ENCODE measurements at places on chromosomes 7 and 10. TPM values are rescaled to one million over a fixed set of nuclear protein-coding genes. Genes with fewer than 3 reads are reported as not detected.

GRCh38 chr10:22626784-22627183 lies 87.6 kb downstream of the PIP4K2A start:
- DNase-seq, result peak; percentile 25

DNA sequence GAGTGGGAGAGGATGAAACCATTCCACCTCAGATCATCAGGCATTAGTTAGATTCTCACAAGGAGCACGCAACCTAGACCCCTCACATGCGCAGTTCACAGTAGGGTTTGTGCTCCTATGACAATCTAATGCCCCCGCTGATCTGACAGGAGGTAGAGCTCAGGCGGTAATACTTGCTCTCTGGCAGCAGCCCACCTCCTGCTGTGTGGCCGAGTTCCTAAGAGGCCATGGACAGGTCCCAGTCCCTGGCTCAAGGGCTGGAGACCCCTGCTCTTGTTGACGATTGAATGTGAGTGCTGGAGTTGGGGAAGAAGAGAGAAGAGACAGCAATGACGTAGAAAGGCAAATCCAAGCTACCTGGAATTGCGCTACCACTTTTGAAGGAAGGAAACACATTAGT lies 267.2 kb downstream of the TFEC start:
- no peak for DNase-seq

DNA sequence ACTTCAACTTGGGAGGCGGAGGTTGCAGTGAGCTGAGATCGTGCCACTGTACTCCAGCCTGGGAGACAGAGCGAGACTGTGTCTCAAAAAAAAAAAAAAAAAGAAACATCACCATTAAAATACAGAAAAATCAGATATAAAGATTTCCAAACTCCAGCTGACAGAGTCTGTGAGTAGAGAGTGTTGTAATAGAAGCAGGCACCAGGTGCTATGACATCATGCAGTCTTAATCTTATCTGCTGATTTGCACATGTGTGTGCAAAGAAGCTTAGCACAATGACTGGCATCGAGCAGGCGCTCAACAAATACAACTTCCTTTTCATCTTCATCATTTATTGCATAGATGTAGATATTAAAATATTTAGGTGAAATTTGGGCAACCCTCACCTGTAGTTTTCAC lies 92.2 kb downstream of the PRKCQ start:
- DNase-seq, result no peak

DNA sequence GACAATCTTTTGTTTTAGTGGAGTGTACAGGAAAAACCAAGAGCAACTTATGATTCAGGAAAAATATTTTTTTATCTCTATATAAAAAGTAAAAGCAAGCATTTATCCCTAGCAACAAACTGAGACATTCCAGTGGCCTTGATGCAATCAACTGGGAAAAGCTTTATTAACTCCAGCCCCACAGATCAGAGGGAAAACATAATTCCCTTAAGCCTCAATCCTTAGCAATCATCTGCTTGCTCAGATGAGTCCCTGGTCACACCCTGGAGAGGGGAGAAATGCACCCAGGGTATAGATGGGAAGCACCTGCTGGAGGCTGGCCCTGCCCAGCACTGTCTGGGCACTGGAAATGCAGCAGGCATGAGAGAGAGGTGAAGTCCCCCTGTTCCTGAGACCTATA lies 636.6 kb downstream of the TNS3 start:
- DNase-seq, result peak; percentile 3

DNA sequence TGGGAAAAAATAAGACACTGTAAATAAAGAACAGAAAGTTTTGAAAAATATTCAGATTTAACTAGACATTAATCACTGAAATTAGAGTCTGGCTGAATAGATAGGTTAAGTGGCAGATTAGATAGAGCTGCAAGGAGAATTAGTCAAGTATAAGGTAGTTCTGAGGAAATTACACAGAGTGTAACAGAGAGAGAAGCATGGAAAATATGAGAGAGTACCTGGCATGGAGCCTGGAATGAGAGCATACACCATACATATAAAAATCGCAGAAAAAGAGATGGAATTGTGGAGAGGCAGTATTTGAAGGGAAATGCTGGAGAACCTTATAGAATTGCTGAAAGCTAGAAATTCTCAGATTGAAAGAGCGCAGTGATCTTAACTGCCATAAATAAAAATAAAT lies 46.9 kb downstream of the ZNRF2 start:
- peak; percentile 40 for DNase-seq

DNA sequence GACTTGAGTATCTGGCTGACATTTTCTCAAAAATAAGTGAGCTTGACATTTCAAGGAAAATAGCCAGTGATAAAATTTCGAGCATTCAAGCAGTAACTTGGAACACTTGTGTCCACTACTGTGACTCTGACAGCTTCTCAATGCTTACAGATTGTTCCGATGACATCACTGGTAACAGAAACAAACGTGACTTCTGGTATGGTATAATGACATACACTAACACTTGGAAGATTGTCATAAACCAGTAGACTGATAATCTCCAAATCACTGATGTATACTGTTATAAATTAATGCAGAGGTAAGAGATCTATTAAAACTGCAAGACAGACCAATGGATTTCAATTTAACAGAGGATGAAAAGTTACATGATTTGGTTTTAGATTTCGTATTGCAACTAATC lies 6.5 kb downstream of the MINDY3 start:
- no peak for DNase-seq

DNA sequence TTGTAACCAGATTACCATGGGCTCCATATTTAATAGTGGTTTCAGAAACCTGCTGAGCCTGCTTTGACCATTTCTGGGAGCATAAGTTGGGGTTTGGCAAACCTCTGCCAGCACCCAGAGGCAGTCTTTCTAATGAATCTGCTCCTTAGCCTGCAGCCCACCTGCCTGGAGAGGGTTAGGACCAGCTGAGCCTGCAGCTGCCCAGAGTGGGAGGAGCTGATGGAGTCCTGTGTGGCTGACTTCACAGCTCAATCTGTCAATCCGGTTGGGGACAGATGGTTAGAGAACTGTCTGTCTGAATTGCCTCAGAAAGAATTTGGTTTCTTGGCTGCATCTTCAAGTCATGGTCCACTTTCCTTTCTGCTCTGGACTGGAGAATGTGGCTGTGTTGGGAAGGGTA lies 444.6 kb downstream of the NRG3 start:
- no peak for DNase-seq

- DNase-seq, result no peak
Measured at GRCh38 chr7:41052736-41053135, 650.2 kb downstream of the INHBA start.

GRCh38 chr7:114986190-114987180 lies 64.6 kb downstream of the MDFIC start:
- peak; percentile 74 for DNase-seq

DNA sequence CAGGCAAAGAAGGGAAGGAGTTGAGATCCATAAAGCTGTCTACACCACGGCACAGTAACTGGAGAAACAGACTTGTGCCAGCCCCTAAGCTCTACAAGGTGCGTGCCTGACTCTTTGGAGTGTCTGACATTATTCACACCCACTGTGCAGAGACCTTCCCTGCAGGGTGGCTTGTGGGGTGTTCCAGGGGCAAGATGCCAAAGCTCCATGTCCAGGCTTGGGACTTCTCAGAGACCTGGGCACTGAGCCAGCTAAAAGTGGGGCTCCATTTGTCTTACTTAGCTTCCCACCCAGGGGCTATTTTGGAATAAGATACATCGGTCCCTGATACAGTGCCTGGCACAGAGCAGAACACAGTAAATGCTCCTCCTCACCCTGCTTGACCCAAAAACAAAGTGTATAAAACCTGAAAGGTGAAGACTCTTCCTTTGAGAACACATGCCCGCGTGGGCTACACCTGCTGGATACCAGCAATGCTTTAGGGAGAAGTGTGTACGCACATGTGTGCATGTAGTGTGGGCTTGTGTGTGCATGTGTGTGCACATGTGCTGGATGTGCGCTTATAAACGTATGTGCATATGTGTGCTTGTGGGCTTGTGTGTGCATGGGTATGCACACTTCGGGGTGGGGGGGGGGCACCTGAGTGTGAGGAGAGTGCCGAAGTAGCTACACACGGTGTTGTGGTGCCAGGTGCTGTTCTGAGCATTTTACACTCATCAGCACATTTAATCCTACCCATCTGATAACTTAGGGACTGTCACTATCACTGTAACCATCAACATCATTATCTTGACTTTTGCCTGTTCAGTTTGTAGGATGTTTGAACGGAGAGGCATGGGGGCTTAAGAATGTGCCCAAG lies 143.0 kb downstream of the ARHGAP22 start:
- DNase-seq, result no peak

DNA sequence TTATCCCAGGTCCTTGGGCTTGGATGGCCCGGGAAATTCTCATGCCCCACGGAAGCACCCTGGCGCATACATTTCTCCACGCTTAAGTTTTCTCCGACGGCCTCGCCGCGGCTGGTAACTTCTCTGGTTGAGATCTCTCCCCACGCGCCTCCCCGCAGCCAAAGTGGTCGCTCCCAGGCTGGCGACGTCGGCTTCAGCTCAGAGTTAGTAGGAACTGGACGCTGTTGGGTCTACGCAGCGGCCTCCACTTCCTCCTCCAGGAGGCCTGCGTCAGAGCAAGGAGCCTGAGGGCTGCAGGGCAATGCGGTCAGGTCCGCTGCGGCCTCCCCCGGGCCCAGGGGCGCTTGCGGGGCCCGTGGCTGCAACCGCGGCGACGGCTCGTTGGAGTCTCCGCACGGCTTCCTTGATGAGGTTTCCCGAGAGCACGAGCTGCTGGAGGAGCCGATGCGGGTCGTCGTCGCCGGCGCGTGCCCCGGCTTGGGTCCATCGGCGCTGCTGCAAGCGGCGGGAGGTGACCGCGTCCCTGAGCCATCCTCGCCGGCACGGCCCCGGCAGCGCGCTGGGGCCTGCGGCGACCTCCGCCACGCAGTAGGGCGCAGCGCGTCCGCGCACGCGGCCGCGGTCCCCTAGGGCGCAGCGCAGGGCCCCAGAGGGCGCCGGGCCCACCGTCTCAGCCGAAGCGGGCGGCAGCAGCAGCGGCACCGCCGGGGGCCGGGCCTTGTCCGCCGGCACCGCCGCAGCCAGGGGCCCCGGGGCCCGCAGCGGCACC lies 744 bp downstream of the FRAT2 start:
- peak; percentile 58 for DNase-seq

- DNase-seq, result no peak
Measured at GRCh38 chr10:116120688-116121455, 152.1 kb downstream of the GFRA1 start.

GRCh38 chr10:33179067-33179466 lies 155.4 kb downstream of the NRP1 start:
- no peak for DNase-seq

Gene FKBP6
- not detected for total RNA-seq

Gene ITGA8
- total RNA-seq, result 1.3 TPM

Gene SPDYE2
- total RNA-seq, result not detected

Gene SMO
- total RNA-seq, result 12.6 TPM

Gene ENKUR
- 0.17 TPM for total RNA-seq

Gene CDHR3
- total RNA-seq, result 4.9 TPM

Gene FAM25G
- total RNA-seq, result not detected
